Stimulated activated CD4-positive, alpha-beta T cell treated with anti-CD3 and anti-CD28 coated beads, TNF-alpha, amount 100 ng/mL, for 1 hour (primary cell): ENCODE measurements at places on chromosomes 6 and 20.

DNA sequence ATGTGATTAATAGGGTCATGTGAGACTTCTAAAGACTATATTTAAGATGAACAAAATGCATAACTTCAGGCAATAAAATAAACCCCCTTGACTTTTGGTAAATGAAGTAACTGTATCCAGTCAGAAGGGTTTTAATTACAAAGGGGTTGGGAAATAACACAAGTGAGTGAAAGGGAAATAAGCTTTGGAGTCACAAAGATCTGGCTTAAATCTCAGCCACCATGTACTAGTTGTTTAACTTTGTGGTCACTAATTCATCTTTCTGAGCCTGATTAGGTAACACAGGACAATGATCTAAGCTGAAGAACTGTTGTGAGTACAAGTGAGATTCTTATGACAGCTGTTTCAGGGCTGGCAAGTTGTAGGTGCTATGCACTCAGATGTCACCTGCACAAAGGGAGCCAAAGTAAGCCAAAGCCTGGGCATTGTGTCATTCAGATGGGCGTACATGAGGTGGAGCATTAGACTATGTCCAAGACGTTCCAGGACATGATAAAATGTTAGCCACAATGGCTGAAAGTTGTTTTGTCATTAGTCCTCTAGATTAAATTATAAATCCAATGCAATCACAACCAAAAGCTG is 13.8 kb downstream of the TOMM34 start:
- no peak for DNase-seq

DNA sequence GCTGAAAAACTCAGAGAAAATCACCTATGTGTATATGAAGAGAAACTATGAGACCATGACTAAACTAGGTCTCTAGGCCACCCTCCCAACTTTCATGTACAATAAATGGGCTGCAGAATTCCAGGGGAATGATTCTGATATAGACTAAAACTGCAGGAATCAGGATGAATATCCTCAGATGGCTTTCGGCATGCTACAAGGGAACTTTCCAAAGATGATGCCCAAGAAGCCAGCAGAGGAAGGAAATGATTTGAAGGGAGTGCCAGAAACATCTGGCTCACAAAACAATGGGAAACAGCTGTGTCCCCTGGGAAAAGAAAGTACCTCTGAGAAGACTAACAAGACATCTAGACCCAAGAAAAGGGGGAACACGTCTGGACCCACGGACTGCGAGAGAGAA is 41.1 kb downstream of the PLN start:
- DNase-seq: no peak

DNA sequence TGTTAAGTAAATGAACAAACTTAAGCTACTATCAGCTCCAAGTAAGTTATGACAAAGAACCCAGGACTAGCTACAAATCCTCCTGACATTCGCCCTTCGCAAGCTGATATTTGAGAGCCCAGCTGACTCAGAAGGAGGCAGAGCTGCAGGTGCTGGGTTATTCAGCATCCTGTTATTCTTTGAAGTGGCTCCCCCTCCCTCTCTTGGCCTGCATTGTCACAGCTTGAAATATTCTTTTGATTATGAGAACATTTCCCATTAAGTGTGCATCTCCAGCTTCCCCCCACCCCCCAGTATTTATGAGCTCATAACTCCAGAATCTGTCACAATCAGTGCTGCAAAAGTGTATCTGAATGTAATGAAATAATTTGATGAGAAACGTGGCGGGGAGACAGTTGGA is 78.8 kb upstream of the RALY start:
- no peak for DNase-seq

- no peak for DNase-seq
These were observed 62.9 kb upstream of the PLEKHG1 start for GRCh38 chr6:150536835-150537234.

DNA sequence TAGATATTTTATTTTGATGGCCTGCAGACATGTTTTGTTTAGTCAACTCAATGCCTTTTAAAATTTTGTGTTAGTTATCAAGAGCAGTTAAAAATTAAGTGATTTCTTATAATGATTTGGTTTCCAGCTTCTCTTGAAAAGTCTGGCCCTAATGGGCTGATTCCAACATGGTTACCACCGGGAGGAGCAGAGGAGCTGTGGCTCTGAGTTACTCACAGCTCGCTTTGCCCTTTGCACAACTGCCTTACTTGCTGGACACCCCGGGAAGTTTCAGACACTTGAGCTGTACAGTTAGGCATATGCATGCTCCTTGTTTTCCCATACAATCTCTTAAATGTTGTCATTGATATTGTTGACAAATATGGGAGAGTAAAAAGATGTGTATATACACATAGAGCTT is 173.1 kb upstream of the MMS22L start:
- DNase-seq: no peak

DNA sequence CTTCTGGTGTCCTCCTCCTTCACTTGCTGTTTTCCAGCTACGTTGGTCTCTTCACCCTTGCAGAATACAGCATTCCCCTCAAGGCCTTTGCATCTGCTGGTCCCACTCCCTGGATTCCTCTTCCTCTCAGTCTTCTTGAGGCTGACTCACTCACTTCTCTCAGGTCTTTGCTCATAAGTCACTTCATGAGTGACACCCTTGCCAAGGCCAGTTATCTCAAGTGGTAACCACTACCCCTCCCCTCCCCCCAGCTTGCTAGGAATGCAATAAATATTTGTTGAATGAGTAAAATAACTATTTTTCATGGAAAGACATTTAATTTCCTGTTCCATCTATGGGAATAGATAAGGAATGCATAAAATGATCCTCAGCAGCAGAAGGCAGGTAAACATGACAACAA is 131.7 kb downstream of the PLCB4 start:
- DNase-seq: no peak

- peak; percentile 48 for DNase-seq
These were observed 96.1 kb upstream of the BHLHE23 start for GRCh38 chr20:63102721-63103375.

DNA sequence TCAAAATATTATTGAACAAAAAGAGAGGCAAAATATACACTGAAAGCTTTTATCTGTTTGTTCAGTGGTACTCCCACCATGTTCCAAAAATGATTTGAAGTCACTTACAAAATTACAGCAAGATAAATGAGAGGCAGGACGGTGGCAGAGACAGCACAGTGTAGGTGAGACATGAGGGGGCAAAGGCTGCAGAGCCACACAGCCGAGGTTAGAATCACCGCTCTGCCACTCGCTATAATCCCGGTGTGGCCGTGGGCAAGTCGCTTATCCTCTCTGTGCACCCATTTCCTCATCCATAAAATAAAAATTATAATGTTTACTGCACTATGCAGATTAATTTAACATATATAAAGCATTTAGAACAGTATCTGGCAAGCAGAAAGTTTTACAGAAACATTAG is 140.1 kb upstream of the BEND6 start:
- no peak for DNase-seq

DNA sequence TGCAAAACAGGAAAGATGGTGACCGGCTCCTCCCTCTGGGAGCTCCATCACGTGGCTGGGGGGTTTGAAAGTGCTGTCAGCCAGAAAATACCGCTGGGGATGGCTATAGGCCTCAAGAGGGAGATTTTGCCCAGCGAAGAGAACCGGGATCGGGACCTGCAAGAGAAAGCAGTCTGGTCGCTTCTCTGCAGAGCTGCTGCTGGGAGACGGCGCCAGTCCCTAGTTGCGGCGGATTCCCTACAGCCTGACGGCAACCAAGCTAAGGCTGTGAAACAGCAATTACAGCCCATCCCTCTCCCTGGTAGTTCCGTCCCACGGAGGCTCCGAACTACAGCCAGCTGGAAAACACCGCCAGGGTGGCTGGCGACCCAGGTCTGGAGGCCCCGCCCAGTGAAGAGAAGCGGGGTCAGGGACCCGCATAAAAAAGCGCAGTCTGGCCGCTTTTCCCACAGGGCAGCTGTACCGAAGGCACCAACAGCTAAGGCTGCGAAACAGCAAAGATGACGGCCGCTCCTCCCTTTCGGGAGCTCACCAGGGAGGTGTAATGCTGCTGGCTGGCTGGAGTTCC is 238.1 kb upstream of the IRAK1BP1 start:
- no peak for DNase-seq

- no peak for DNase-seq
These were observed 98.0 kb upstream of the SCP2D1 start for GRCh38 chr20:18715564-18715963.

DNA sequence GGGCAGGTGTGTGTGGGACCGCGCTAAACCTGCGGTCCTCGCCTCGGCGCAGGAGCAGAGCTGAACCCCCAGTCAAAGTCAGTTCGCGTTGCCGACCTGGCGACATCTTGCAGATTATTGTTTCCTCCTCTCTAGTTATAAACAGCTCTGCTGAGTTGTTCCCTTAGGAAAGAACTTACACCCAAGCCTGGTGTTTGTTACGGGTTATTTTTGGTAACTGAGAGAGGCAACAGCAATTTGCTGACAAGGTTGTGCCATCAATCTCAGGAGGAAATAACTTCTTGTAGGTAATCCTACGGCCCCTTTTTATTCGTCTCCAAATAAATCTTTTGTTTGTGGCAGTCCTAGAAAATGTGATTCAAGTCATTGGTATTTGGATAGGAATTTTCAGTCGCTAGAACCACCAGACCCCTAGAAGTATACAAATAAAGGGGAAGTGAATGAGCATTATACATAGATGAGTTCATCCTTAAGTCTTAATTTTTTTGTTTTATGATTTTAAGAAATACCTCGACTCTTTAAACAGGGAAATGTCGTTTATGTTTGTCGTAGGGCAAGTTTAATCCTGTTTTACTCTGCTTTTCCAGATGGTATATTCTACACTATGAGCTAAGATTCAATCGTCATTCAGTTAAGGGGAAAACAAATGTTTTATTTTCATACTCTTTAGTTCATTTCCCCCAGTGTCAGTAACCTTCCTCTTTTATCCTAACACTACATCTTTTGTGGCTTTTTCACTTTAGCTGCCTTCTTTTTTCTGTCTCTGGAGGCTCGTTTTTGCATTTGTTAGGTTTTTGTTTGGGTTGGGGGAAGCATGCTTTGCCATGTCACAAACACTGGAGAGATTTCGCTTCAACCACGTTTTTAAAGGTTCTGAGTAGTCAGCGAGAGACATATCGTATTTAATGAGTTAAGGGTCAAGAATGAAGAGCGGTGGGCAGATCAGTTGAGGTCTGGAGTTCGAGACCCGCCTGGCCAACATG is 1.2 kb downstream of the PM20D2 start:
- no peak for DNase-seq

DNA sequence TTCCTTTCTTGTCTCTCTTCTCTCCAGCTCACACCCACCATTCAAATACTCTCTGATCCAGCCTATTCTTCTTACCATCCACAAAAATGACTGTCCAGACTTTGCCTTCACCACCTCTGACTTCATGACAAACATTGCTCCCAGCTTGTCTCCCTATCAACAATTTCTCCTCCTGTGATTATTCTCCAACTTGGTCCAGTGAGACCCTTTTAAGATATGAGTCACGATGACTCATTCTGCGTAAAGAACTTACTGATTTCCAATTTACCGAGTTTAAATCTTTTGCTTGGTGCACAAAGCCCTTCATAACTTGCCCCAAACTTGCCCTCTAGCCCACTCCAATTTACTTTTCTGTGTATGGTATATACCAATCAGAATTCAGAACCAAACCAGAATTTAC is 833.2 kb downstream of the MAFB start:
- no peak for DNase-seq

DNA sequence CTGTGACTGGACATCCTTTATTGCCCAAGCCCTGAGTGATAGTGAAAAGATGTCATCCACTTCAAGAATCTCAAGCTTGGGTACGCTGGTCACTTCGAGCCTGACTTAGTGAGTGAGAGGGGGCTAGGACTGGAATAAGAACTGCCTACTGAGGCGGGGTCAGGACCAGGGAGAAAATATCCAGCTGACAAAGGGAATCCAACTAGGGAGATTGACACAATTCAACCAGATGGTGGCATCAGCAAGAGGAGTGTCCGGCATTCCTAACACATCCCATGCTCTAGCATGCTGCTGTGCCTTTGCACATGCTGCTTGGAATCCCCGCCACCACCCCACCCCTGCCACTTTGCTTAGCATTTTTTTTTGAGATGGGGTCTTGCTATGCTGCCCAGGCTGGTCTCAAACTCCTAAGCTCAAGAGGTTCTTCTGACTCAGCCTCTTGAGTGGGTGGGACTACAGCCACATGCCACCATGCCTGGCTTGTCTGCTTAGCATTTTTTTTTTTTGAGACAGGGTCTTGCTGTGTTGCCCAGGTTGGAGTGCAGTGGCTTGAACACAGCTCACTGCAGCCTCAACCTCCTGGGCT is 6.5 kb upstream of the CEP250 start:
- DNase-seq: no peak

DNA sequence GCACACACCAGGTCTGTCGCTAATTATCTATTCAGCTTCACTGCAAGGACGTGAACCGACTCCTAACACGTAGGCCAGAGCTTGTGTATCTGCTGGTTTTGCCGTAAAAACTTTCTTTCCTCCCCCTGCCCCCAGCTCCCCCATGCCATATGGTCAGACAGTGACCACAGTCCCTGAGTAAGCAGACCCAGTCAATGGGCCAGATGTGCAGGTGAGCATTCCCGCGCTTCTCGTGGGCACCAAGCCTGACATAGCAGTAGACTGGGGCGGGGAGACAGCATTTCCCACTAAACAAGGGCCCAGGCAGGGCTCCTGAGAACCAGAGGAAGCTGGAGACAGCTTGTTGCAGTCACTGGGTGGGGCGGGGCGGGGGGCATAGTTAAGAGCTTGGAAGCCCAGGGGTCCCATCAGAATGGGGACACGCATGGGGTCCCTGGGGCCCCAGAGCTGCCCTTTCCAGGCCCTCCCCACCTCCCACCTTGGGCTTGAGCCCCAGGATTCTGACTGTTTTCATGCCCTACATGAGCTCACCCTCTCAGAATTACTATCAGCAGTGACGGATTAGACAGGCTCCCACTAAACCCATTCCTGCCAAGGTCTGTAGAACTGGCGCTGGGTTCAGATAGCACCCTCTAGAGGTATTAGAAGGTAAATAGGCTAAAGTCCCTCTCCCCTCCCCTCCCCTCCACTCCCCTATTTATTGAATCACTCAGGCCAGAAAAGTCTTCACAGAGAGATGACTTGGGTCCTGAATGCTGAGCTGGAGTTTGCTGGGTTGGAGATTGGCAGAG is 51.8 kb downstream of the CDH26 start:
- no peak for DNase-seq

- DNase-seq: no peak
These were observed 272.8 kb downstream of the NKAIN2 start for GRCh38 chr6:124076336-124077048.
